ENCODE measurements at places on chromosomes 4 and X.

- no peak for DNase-seq
Observed at GRCh38 chr4:20017070-20017776, 234.5 kb upstream of the SLIT2 start.

GRCh38 chr4:102390438-102390837 is 45.2 kb upstream of the SLC39A8 start:
- DNase-seq, result no peak

GRCh38 chrX:153870791-153871360 is 15.1 kb downstream of the L1CAM start:
- DNase-seq, result no peak

- DNase-seq, result no peak
Observed at GRCh38 chrX:120111611-120112010, 4.1 kb downstream of the RHOXF1 start.

GRCh38 chr4:40937140-40937725 is 187.5 kb downstream of the NSUN7 start:
- no peak for DNase-seq

GRCh38 chrX:1493412-1493811 is 40.7 kb upstream of the ASMTL start:
- DNase-seq, result no peak

DNA sequence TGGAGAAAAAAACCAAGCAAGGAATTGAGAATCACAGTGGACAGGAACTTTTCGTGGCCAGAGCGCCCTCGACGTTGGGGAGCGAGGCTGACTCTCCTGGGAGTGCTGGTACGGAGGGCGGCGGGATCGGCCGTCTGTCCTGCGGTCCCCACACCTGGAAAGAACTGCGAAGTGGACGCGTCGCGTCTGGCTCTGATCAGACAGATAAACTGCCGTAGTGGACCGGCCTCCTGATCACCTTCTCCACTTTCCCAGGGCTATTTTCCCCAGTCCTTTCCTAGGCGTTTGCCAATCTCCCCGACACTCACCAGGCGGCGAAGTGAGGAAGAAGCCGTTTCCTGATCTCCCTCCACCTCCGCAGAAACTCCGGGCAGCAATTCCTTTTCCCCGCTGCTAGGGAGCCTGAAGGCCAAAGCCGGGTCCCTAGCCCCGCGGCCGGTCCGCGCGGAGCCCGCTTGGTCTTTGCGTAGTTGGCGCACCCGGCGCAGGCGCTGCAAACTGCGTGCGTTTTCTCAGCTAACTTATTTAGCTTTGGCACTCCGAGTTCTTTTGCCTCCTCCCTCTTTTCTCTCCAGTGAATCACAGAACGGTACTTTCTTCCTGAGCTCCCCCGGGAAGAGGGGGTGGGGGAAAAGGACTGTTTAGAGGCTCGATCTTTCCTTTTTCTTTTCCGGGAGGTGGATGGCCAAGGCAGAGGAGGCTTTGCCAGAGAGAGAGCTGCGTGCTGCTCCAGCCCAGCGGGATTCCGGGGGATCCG is at the start of gene ARSJ:
ARSJ (minus strand) TSS at position 500 of the 757 bp plus-strand sequence. CDS start 813 bp downstream, outside the sequence.
- DNase-seq, result no peak

DNA sequence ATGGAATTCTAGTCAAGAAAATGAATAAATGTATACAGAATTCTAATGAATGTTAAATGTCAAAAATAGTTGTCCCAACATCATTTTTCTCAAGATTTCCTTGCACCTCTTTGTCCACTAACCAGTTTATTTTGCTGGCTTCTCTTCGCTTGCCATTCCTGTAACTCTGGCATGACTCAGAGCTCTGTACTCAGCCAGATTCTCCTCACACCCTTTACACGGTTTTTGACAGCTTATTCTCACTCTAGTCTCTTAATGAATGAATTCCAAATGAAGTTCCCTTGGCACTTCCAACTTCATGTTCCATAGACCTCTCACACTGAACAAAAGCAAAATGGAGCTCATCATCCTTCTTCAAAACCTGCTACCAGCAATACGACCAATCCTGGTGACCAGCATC is 419.3 kb upstream of the SLIT2 start:
- DNase-seq, result no peak

- no peak for DNase-seq
Observed at GRCh38 chr4:78331965-78332364, 219.6 kb upstream of the ANXA3 start.

DNA sequence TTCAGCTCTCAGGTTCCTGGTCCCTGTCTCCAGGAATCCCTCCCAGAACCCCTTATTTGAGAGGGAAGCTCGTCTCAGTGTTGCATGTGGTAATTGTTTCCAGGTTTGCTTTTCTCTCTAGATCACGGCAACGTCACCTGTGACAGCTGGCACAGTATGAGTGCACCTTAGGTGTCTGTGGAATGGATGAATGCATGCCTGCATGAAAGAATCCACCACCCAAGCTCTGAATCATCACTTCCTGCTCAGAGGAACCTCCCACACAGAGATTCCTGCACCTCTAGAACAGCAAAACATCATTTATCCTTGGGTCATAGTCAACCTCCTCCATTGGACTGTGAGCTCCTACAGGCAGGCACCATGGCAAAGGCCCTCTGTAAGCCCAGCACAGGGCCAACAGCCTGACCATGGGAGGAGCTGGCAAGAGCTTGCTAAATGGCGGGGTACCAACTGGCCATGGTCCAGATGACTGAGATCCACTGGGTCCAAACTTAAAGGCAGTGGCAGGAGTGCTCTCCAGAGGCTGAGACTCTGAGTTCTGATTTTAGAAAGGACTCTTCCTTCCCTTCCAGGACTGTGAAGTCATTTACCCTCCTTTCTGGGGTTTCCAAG is 116.2 kb downstream of the SLC2A9 start:
- no peak for DNase-seq

- no peak for DNase-seq
Observed at GRCh38 chrX:109049903-109050302, 313.5 kb upstream of the IRS4 start.

GRCh38 chrX:121258545-121258944 is 211.1 kb downstream of the GLUD2 start:
- DNase-seq, result no peak

DNA sequence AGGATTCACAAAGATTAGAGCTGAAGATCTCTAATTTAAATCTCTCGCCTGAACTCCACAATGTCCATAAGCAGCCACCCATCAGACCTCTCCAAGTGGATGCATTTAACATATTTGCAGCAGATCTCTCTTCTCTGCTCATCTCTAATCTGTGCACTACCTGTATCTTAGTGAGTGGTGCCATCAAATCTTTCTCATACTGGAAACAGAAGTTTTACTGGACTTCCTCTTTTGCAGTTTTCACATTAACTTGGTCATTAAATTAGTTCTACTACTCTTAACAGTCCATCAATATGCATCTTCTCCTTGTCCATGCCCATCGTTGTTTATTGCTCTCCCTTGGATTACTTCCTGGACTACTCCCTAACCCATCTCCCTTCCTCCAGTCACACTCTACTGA is 488.5 kb downstream of the IL15 start:
- DNase-seq, result no peak

DNA sequence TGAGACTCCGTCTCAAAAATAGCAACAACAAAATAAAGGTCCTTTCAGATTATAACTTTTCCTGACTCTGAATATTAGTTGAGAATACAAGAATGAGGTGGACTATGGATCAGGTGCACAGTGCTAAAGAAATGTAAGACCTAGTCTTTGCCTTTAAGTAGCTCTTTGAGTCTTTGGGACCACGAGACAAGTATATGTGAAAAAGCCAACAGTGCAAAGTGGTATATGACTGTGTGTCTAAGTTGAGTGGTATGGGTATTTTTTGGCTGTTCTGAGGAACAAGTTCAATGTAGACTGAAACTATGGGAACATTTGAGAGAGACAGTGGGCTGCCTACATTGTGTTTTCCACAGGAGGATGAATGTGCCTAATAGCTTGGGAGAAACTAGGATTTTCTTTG is 2.8 kb downstream of the GAB1 start:
- DNase-seq, result no peak

DNA sequence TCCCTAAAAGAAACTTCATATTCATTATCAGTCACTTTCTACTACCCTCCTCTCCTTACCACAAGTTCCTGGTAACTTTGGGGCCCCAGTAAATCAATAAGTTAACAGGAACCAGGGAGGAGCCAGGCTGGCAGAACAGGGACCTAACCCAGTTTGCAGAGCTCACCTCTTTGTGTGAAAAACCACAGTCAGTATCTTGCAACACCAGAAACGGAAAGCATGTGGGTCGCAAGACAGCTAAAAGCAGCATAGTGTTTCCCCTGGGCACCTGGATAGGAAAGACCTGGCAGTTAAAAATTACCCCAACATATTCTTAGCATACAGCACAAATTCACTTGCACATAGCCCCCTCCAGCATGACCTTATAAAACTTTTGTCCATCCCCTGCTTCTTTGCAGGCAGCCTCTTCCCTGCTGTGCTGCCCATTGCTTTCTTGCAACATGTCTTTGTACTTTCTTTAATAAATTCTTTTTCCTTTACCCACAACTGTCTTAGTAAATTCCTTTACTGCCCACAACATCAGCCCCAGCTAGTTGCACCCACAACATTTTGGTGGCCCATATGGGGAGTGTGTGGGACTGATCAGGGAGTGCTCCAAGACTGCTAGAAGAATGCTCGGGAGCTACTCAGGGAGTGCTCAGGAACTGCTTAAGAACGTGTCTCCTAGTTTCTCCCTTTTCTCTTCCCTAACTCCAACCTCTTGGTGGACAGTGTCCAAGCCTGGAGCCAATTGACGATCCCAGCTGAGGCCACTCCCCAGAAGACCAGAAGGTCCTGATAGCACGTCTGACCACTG is 83.4 kb downstream of the MSN start:
- DNase-seq, result no peak

DNA sequence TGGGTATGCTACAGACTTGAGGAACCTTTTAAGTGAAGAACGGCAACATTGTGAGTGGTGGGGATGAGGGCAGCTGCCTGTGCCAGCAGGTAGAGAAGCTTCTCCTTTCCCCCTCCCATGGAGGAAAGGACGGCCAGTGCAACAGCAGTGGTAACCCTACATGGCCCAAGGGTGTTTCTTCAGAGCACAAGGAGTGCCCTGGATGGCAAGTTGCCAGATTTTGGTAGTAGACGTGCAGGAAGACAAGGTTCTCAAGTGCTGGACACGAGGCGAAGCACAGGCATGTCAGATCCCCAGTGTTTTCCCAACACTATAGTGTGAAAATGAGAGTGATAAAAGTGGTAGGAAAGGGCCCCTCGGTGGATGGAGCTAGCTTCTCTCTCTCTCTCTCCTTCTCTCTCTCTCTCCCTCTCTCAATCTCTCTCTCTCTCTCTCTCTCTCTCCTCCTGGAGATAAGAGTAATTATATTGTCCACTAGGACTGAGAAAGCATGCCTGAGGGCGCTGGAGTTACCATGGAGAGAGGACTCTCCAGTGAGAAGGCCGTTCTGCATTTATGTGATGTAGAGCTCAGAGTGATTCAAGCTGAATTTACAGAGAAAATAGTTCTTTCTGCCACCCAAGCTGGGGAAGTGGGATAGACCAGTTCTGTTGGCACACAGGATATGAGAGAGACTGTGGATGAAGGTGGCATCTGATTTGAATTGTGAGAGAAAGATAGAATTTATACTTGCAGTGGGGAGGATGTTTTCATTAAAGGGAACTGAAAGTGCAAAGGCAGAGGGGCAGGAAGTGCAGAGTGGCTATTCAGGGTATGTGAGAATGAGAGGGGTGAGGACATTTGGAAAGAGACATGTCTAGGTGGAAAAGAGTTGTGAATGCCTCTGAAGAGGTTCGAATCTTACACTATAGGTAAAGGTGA is 25.7 kb upstream of the TRPC3 start:
- no peak for DNase-seq

- no peak for DNase-seq
Observed at GRCh38 chrX:110803506-110803905, 7.9 kb upstream of the CHRDL1 start.
